ENCODE measurements at places on chromosomes 5 and 9.

- DNase-seq: no peak
Observed at GRCh38 chr5:118882666-118883065, 105.7 kb downstream of the DTWD2 start.

DNA sequence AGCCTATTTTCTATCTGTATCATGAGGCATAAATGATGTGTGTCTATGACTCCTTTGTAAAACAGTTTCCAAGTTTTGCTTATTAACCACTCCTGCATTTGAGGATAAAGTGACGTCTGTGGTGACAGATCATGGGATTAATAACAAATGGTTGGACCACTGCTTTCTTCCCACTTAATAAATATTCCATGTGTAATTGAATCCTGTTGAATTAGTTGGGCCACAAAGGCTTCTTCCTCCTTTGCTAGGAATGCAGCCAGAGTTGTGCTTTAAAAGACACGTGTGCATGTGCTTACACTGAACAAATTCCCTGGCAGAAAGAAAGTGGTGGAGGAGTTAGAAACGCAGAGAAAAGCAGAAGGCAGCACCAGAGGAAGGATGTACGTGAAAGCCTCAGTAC is 150.2 kb downstream of the ACTBL2 start:
- peak; percentile 38 for DNase-seq

- DNase-seq: peak; percentile 98
Observed at GRCh38 chr5:133240425-133241091, 188.7 kb downstream of the HSPA4 start.

DNA sequence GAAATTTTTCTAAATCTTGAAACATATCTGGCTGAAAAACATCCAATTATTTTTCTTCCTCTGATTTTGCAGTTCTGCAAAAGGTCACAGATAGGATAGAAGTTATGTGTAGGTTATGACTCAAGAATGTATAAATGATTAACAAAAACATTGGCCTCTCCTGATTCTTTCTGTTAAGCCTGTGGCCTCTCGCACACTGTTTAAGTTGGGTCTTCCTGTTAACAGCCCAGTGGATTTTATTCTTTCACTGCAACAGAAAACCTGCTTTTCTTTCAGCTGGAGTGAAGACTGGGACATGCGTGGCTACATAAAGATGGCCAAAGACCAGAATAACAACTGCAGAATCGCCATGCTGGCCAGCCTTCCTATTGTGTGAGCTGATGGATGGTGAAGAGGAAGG is 17.1 kb upstream of the SPATA31E1 start:
- DNase-seq: no peak

GRCh38 chr5:173472164-173472563 is 143.9 kb upstream of the STC2 start:
- DNase-seq: peak; percentile 97

DNA sequence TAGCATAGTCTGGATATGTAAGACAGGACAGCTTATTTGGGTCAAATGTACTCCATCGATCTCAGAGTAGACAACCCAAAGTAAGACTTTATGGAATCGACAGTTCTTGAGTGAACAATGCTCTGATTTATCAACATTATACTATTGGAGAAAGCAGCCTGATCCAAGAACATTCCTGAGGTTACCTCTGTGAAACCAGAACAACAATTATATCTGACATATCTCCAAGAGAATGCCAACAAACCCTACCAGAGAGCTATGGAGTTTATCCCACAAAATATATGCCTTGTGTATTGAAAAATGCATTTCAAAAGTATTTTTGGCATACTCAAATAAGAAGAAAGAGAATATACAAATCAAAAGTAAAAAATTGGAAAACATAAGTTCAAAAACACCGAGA is 1985.9 kb downstream of the EFNA5 start:
- DNase-seq: peak; percentile 27

GRCh38 chr9:75979362-75979761 is 88.9 kb downstream of the PCSK5 start:
- peak; percentile 24 for DNase-seq

- peak; percentile 85 for DNase-seq
Observed at GRCh38 chr5:159504106-159504856, 174.0 kb upstream of the IL12B start.

GRCh38 chr9:110028271-110028670 is 179.7 kb downstream of the C9orf152 start:
- peak; percentile 45 for DNase-seq

DNA sequence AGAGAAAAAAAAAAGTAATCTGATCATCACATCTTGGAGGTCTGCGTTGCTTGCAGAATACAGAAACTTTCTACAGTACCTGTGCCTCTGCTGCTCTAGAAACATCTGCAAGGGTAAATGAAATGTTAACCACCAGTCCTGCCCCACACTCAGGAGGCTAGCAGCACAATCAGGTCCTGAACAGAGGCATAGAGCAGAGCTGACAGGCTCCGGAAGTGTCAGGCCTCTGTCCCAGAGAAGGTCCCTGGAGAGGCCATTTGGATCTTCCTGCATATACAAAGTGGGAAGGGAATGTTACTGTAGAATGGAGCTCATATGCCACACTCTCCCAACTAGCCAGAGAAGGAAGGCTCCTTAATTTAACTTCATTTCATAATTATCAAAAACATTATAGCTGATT is 7.2 kb downstream of the NRG2 start:
- DNase-seq: no peak

GRCh38 chr5:22076586-22076985 is 776.6 kb downstream of the CDH12 start:
- no peak for DNase-seq

DNA sequence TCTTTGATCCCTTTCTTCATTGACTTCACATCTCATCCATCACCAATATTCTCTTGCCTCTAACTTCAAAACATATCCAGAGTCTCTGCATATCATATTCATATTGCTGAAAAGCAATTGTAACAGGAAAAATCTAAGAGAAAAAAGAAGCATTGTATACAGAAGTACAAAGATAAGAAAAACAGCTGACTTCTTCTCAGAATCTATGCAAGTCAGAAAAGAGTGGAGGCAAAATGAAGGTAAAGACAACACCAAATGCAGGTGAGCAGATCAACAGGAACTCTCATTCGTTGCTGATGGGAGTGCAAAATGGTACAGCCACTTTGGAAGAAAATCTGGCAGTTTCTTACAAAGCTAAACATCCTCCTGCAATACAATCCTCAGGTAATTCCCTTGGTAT is 155.6 kb downstream of the PHF2 start:
- DNase-seq: no peak

- no peak for DNase-seq
Observed at GRCh38 chr9:36138496-36138895, 2.0 kb downstream of the GLIPR2 start.

- no peak for DNase-seq
Observed at GRCh38 chr5:178106556-178107239, 6.6 kb upstream of the N4BP3 start.

DNA sequence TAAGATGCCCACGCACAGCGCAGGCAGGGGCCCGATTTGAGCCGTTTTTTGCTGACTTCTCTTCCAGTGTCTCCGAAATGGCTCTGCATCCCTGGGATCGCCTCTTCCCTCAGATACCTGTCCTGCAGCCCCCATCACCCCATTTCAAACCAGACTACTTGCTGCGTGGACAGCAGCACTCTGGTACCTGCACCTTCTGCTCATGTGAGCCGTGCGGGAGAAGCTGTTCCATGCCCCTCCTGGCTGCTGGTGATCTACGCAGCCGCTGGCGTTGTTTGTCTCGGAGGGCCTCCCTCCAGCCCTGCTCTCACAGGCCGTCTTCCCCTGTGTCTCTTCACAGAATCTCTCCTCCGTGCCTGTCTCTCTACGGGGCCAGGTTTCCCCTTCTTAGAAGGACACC is 13.4 kb downstream of the CEP72 start:
- no peak for DNase-seq

DNA sequence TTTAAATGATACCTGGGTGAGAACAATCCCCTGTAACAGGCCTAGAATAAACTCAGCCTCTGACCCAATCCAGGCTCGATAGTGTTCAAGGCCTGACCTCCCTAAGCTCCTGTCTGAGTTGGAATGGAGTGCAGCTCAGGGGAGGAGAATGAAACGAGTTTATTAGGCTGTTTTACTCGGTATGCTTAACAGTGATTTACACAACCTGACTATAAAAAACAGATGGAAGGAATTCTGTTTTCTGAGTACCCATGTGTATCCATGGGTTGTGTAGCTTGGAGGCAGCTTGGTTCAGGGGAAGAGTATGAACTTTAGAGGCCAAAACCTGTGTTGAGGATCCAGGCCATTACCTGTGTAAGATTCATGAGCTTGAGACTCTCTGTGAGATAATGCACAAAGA is 67.8 kb downstream of the PCSK5 start:
- no peak for DNase-seq

GRCh38 chr9:79120941-79121340 is 450.8 kb upstream of the TLE4 start:
- DNase-seq: no peak

GRCh38 chr5:167036585-167036984 is 1254.9 kb upstream of the WWC1 start:
- DNase-seq: no peak

GRCh38 chr5:129003232-129003631 is 37.9 kb downstream of the SLC27A6 start:
- no peak for DNase-seq

DNA sequence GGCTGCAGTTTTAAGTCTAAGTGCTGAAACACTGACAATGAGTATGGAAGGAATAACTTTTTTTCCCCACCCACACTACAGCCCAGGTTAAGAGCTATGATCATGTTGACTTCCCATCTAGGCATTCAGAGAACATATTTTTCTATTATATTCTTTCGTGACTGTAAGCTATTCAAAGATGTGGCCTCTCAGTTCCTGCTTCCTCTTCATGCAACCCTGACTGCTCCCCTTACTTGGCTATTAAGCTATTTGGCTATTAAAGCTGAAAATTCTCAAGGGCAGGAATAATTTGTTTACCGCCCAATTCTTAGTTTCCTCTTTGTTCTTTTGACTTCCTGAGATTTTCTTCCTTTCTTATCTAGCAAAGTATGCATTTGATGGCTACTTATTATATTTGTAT is 18.6 kb upstream of the ALDH1A1 start:
- DNase-seq: no peak

- DNase-seq: no peak
Observed at GRCh38 chr5:43648499-43649124, 45.6 kb downstream of the NNT start.

GRCh38 chr5:57219386-57219785 is 45.5 kb downstream of the GPBP1 start:
- no peak for DNase-seq

DNA sequence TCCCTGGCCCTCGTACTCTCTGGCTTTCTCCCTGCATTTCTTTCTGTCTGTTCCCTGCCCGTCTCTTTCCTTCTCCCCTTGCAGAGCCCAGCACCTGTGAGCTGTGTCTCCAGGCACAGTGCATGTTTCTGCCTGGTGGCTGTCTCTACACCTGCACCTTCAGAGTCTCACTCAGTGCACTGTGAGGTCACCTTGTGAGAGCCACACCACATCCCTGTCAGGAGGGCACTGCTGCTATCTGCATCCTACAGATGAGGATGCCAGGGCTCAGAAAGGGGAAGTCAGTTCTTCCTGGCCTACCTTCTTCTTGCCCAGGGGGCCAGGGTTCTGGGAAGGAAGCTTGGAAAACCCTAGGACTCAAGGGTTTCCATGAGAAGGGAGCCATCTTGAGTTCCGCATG is 69.7 kb upstream of the NEURL1B start:
- no peak for DNase-seq

GRCh38 chr5:36507332-36507952 is 99.0 kb upstream of the SLC1A3 start:
- peak; percentile 59 for DNase-seq

DNA sequence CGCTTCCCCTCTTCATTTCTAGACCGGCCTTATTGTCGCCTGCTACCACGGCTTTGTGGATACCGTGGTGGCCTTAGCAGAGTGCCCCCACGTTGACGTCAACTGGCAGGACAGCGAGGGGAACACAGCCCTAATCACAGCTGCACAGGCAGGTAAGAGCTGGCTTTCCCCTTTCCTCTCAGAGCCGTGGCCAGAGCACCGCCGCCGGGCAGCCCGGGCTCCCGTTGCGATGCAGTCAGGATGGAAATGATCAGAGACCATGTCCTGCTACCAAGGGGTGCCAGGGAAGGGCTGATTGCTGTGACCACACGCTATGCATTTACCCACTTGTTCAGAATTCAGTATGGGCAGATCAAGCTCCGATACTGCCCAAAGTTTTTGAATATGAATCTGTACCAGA is 54.4 kb downstream of the ANKRD33B start:
- no peak for DNase-seq

DNA sequence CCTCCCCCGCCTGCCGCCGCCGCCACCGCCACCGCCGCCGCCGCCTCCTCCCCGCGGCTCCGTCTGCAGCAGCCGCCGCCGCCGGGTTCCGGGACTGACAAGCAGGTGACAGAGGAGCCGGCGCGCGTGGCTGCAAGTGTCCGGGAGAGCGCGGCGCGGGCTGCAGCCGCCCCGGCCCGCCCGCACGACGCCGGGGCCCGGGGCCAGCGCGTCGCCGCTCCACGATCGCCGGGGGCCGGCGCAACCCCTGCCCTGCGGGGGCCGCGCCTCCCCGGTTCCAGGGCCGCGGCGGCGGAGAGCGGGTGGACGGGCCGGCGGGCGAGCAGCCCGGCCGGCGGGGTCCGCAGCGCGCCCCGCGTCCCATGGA is 343 bp downstream of the LMX1B start:
- no peak for DNase-seq

DNA sequence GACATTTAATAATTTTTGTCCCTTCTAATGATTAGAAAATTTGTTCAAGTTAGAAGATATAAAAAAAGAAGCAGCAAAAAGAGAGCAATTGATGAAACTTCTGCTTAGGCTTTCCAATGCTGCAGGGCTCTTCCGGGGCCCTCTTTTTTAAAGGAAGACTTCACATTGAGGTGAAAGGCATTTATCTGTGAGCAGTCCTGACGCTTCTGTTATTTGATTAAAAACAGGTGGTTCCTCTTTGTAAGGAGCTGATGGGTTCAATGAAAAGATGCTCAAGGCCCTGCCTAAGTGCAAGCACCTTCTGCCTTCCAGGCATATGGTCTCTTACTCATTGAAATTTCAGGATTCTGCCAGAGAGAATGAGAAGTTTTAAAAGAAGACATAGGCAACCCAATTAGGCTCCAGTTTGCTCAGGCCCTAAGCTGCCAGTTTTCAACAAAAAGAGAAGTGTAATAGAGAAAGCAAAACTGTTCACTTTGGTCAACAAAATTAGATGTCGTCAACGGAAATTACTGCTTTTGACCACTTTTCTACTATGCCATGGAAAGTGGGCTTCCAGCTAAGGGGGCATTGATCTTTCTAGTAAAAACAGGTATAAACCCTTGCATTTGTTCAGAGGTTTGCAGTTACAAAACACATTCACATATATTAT is 100.2 kb downstream of the INSYN2B start:
- DNase-seq: no peak

- DNase-seq: no peak
Observed at GRCh38 chr5:118243613-118244012, 744.7 kb downstream of the DTWD2 start.
